ENCODE measurements at places on chromosomes 5 and 9. TPM values are rescaled to one million over a fixed set of nuclear protein-coding genes. Genes with fewer than 3 reads are reported as not detected.

DNA sequence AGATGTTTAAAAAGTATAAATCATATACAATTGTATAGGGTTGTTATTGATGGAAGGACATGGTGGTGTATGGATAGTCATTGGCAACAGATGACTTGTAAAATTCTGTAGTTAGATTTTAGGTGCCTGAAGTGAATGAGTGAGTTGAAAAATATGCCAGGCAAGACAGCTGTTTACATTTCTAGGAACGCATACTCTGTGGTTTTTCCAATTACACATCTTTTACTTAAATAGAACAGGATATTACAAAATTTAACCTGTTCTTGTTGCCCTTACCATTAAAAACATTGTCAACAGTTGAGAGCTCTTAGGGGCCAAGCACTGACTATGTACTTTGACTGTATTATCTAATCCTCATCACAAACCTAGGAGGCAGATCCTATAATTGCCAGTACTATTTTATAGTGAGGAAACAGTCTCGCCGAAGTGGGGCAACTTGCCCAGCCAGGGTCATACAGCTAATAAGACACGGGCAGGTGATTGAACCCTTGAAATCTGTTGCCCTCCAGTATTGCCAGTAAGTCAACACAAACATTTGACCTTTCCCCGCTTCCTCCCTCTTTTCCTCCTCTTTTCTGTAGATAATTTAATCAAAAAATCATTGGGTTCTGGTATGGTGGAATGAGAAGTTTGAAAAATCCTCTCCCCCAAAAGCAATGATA, 88.6 kb downstream of the MACROH2A1 start:
- no peak for DNase-seq

- no peak for DNase-seq
These were observed 48.4 kb downstream of the ANKRD33B start for GRCh38 chr5:10612251-10612650.

DNA sequence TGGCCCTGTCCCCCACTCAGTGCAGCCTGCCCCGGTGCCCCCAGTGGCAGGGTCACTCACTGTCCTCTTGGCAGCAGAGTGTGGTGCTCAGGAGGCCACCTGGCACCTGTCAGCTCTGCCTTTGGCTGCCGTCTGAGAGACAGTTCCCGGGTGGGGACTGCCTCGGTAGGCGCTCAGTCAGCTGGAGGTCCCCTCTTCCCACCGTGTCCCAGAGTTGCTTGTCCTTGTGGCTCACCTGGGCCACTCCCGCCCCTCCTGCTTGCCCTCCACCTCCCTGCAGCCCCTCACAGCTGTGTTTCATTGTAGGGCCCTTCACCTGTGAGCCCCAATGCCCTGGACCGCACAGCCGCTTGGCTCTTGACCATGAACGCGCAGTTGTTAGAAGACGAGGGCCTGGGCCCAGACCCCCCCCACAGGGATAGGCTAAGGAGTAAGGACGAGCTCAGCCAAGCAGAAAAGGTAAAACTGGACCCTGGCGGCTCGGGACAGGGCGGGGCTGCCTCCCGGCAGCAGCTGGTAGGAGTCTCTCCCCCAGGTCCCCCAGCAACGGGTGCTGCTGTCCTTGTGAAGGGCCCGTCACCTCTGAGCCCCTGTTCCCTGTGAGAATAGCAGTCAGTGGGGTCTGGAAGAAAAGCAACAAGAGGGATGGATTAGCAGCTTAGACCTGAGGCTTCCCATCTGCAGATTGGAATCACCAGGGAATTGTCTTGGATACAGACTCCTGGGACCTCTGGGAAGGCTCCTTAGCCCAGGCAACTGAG, 122.7 kb downstream of the DAB2IP start:
- no peak for DNase-seq

WDR38 gene
- total RNA-seq, result not detected

C5orf46 gene
- total RNA-seq, result not detected

- DNase-seq, result no peak
These were observed 7.4 kb downstream of the ZER1 start for GRCh38 chr9:128764361-128764760.

DNA sequence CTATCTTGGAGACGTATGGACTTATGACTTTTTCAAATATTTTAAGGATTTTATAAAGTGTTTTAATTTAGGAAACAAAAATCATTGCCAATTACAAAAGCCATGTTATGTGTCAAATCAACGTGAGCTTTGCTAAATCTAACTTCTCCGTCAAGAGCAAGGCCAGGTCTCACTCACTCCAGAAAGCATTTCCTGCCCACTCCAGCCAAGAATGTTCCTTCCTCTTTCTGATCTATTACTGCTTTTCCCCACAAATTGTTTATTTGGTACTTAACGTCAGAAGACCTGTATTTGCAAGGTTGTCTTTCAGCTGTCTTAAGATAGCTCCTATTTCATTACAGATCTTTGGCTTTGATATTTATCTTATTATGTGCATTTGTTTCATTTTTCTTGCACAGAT, 193.5 kb upstream of the HAPLN1 start:
- no peak for DNase-seq

PITX1 gene
- total RNA-seq, result 0.13 TPM

PELO gene
- total RNA-seq, result 36.7 TPM

- no peak for DNase-seq
These were observed 79.5 kb downstream of the SREK1 start for GRCh38 chr5:66223637-66224036.

FBP2 gene
- total RNA-seq, result not detected

OTULINL gene
- 16.7 TPM for total RNA-seq

FLT4 gene
- total RNA-seq, result 26.8 TPM

PRLR gene
- 2.4 TPM for total RNA-seq
